ENCODE measurements at places on chromosomes 5 and 9.
A peak's percentile ranks its signal among the peaks of the same experiment; 100 is the strongest.

DNA sequence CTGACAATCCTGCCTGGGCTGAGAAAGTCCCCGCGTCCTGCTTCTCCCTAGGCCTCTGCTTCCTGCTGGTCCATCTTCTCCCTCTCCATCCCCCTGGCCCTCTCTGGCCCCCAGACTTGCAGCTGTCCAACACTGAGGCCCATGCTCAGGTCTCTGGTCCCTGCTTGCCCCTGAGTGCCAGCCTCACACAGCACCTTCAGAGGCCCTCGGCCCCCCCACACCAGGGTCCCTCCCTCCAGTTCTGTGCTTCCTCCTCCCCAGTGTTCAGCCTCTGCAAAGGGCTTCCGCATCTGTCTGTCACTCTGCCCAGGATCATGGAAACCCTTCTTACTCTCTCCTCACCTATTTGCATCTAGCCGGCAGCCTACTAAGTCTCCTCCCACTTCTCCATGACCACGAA lies 62.4 kb upstream of the CTSL start:
- peaks cover 1% of the 10 kb centered on the region for H3K27me3 ChIP-seq
- no peak for DNase-seq
- no peak overlapping the region for H3K4me3 ChIP-seq
- no peaks in the 10 kb centered on the region for H3K36me3 ChIP-seq
- no peak overlapping the region for H3K27ac ChIP-seq

- no peaks in the 10 kb centered on the region for H3K4me1 ChIP-seq
- no peaks in the 10 kb centered on the region for H3K36me3 ChIP-seq
- DNase-seq = no peak
- H3K4me3 ChIP-seq = no peak overlapping the region
- H3K27ac ChIP-seq = no peak overlapping the region
Observed at GRCh38 chr5:71907001-71907588, 188.0 kb downstream of the CARTPT start.

DNA sequence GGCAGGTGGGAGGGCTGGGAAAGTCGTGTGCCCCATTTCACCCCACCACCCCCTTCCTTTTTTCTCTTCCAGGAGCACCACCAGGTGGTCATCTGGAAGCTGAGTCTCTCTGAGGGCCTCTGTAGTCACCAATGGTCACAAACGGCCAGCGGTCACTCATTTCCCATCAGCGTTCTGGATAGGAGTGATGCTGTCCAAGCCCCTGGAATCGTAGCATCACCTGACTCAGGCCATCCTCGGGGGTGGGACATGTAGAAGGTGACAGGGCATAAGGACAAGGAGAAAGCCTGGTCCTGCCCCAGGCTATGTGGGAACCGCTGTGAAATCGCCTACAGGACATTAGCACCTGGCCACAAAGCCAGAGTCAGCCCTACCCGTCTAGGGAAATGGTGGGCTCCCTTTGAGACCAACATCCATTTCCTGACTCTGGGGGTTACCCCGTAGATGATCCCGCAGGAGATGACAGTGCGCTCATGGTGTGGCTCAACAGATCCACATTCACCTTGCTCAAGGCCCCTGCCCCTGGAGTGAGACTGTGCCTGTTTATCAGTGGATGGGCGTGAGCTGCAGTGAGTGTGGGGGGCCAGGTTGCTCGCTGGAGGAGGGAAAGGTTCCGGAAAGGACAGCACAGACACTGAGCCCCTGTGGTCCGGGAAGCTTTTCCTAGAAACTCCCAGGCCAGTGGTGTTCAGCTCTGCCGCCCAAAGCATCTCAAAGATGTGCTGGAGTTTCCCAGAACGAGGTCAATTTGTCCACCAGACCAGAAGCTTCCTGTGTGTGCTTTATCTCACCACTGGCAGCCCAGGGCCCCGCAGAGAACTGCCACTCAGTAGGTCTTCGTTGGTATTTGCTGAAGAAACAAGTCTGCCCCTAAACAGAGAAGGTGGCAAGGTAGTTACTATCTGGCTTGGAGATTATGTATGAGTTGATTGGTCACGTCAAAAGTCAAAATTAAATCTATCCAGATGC lies 61.1 kb upstream of the UNC5A start:
- H3K4me1 ChIP-seq = peaks cover 11% of the 10 kb centered on the region
- no peak overlapping the region for H3K4me3 ChIP-seq
- H3K27me3 ChIP-seq = peaks cover 26% of the 10 kb centered on the region
- H3K27ac ChIP-seq = no peak overlapping the region

GRCh38 chr9:134899168-134899567 lies 18.5 kb downstream of the FCN1 start:
- H3K27me3 ChIP-seq = peaks cover 10% of the 10 kb centered on the region
- H3K4me1 ChIP-seq = no peaks in the 10 kb centered on the region
- H3K4me3 ChIP-seq = no peak overlapping the region
- peaks cover 5% of the 10 kb centered on the region for H3K36me3 ChIP-seq

DNA sequence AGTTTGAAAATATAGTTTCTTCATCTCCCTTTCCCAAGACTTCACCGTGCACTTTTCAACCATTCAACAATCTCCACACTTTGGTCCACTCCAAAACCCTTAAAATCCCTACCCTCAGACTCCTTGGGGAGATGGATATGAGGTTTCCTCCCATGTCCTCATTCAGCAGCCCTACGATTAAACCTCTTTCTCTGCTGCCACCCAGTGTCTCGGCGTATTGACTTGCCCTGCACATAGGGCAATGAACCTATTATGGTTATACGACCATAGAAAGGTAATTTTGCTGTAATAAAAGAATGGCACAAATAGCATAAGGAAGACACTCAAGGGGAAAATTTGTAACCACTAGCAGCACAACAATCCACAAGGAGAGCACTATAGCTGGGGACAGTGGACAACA lies 803.5 kb downstream of the TLE1 start:
- H3K27ac ChIP-seq = no peak overlapping the region
- H3K36me3 ChIP-seq = no peaks in the 10 kb centered on the region
- DNase-seq = no peak
- no peaks in the 10 kb centered on the region for H3K4me1 ChIP-seq
- no peaks in the 10 kb centered on the region for H3K27me3 ChIP-seq

DNA sequence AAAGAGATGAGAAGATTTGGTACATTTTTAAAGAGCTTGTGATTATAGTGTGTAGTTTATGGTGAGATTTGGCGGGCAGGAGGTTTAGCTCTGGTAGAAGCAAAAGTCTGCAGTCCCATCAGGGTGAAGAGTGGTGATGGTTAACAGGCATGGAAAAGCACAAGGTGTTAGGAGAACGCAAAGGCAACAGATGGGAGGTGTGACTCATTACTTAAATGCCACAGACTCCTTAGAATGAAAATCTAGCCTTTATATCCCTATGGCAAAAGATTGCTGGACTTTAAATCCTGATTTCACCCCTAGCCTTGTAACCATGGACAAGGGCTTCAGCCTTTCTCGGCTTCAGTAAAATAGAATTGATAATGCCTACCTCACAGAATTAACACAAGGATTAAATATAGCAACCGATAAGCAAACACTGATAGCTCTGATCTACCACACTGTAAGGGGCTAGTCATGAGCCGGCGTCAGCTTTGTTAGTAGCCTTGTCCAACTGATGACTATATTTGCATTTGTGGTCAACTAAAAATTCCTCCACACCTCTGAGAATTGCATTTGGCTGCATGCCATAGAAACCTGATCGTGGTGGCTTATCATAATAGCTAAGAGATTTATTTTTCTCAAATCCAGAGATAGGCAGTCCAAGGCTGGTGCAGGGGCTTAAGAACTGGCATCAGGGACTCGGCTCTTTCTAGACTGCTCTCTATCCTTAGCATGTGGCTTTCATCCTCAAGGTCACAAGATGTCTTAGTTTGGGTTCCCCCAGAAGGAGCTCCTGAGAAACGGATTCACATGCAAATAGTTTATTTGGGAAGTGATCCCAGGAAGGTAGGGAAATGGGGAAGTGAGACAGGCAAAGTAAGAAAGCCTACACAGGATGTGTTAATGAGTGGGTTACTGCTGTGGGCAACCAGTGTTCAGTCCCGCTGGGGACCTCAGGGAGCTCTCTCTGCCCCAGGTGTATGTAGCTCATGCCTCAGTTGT lies 19.6 kb downstream of the MFAP3 start:
- DNase-seq = no peak
- H3K4me1 ChIP-seq = peaks cover 26% of the 10 kb centered on the region
- H3K36me3 ChIP-seq = peaks cover 6% of the 10 kb centered on the region
- H3K27ac ChIP-seq = peak overlapping the region; percentile 60
- no peak overlapping the region for H3K4me3 ChIP-seq
- H3K27me3 ChIP-seq = no peaks in the 10 kb centered on the region

DNA sequence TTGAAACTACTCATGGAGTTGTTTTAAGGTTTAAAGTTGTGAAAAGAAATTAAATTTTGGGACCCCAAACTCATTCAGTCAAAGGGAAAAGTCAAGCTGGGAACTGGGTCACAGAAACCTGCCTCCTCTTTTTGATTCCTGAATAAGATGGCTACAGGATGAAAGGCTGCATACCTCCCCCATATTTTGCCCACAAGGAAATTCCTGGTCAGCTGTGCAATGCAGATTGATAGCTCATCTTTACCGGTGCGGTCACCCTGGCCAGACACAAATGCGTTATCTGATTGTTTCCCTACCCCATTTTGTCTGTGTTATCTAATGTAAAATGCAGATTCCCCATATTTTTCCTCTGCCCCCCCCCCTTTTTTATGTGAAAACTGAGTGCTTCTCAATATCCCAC lies 1.3 kb downstream of the HAVCR2 start:
- H3K27ac ChIP-seq = no peak overlapping the region
- DNase-seq = no peak
- H3K4me1 ChIP-seq = peaks cover 17% of the 10 kb centered on the region

DNA sequence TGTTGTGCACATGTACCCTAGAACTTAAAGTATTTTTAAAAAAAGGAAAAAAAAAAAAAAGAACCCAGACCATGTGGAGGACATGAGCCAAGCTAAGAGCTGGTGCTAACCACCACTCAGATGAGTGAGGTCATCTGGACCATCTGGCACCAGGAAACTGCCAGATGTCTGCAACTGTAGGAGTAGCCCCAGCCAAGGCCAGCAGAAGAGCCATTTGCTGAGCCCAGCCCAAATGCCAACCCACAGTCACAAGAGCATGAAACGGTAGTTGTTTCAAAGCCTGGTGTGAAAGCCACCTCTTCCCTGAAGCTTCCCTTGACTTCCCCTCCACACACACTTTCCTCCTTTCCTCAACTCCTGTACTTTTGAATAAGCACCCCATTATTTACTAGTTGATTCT lies 69.2 kb upstream of the FCN1 start:
- no peaks in the 10 kb centered on the region for H3K36me3 ChIP-seq
- H3K4me3 ChIP-seq = no peak overlapping the region
- peaks cover 6% of the 10 kb centered on the region for H3K27me3 ChIP-seq
- DNase-seq = no peak
- H3K4me1 ChIP-seq = no peaks in the 10 kb centered on the region
- H3K27ac ChIP-seq = no peak overlapping the region

- DNase-seq = no peak
- no peaks in the 10 kb centered on the region for H3K36me3 ChIP-seq
- no peak overlapping the region for H3K4me3 ChIP-seq
Observed at GRCh38 chr9:37997636-37998374, 71.2 kb downstream of the SHB start.

- H3K4me1 ChIP-seq = peaks cover 17% of the 10 kb centered on the region
- no peaks in the 10 kb centered on the region for H3K36me3 ChIP-seq
- DNase-seq = no peak
- H3K4me3 ChIP-seq = no peak overlapping the region
- H3K27ac ChIP-seq = no peak overlapping the region
Observed at GRCh38 chr5:56356121-56356835, 123.1 kb upstream of the ANKRD55 start.

- DNase-seq = no peak
- H3K27ac ChIP-seq = no peak overlapping the region
- H3K27me3 ChIP-seq = no peaks in the 10 kb centered on the region
- no peak overlapping the region for H3K4me3 ChIP-seq
- peaks cover 45% of the 10 kb centered on the region for H3K4me1 ChIP-seq
Observed at GRCh38 chr9:109113892-109114609, 5.7 kb downstream of the TMEM245 start.

DNA sequence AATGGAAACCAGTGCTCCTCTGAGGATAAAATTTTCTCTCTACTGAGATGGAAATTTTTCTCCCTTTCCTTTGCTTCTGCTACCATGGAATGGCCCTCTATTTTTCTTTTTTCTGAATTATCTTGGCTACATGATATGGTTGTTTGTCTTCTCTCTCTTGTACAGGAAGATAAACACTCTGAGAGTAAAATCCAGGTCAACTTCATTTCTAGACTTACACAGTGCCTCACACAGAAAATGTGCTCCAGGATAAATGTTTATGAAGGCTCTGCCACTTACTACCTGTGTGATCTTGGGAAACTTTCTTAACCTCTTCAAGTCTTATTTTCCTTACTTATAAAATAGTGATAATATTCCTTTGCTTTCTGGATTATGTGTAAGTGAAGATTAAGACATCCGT lies 153.9 kb downstream of the PRELID2 start:
- DNase-seq = no peak
- no peak overlapping the region for H3K4me3 ChIP-seq
- no peaks in the 10 kb centered on the region for H3K4me1 ChIP-seq
- no peak overlapping the region for H3K27ac ChIP-seq
- H3K36me3 ChIP-seq = no peaks in the 10 kb centered on the region

- H3K27ac ChIP-seq = no peak overlapping the region
- H3K4me3 ChIP-seq = no peak overlapping the region
- H3K27me3 ChIP-seq = peaks cover 3% of the 10 kb centered on the region
- H3K36me3 ChIP-seq = no peaks in the 10 kb centered on the region
- DNase-seq = no peak
Observed at GRCh38 chr5:137142346-137142745, 356.8 kb downstream of the SPOCK1 start.

GRCh38 chr5:76489877-76490688 lies 87.0 kb downstream of the IQGAP2 start:
- H3K36me3 ChIP-seq = no peaks in the 10 kb centered on the region
- H3K4me3 ChIP-seq = no peak overlapping the region
- peaks cover 4% of the 10 kb centered on the region for H3K27me3 ChIP-seq
- no peak for DNase-seq

DNA sequence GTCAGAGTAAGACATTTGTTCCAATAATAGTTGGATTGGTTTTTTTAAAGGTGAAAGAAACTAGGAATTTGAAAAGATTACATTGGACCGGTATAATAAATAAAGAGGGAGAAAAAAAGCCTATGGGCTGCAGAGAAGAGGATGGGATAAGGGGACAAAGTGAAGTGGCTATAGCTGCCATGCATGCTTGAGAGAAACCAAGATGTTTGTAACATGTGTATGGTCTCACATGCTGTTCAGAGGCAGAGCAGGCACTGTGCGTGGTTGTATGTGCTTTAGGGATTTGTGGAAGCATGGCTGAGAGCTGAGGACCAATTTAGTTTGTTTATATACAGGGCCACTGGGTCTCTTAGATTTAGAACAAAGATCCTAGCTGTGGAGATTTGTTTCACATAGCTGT lies 32.7 kb downstream of the LNPEP start:
- H3K4me3 ChIP-seq = no peak overlapping the region
- H3K4me1 ChIP-seq = peaks cover 51% of the 10 kb centered on the region
- no peak for DNase-seq
- no peaks in the 10 kb centered on the region for H3K27me3 ChIP-seq
- H3K36me3 ChIP-seq = peaks cover 8% of the 10 kb centered on the region
